KBM-7 (cell line): ENCODE measurements at places on chromosomes 11 and 22.

- DNase-seq = no peak
These were observed 7.2 kb downstream of the TRPT1 start for GRCh38 chr11:64218628-64219353.

DNA sequence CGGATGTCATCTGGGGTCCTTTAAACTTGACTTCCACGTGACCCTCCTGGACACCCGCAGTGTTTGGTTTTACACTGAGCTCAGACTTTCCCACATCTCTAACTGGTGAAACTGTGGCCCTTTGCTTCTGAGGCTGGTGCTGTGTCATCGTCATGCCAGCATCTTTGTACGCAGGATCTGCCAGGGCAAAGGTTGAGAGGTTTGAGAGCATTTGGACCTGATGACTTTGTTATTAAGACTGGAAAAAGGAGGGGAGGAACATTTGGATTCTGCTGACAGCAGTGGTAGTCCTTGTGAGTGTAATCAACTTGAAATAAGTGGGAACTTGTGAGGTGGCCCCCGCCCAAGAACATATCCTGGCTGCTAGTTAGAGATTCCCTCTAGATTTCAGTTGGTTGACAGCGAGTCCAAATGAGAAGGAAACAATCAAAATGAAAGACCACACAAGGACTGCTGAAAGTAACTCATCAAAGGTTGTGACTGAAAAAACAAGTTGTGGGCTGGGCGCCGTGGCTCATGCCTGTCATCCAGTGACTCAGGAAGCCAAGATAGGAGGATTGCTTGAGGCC, 102.5 kb downstream of the KIAA1671 start:
- DNase-seq = no peak

DNA sequence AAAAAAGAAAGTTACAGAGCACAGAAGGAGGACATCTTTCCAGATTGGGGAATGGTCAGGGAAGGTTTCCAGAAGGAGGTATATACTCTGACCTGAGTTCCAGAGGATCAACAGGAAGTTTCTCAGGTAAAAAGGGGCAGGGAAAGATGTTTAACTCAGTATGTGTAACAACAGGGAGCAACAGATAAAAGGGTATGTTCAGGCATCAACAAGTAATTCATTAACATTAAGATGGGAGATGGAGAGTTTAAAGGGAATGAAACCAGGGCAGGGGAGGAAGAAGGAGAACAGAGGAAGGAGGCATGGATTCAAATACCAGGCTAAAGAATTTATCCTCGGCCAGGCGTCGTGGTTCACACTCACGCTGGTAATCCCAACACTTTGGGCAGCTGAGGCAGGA, 2.5 kb upstream of the DENND5A start:
- no peak for DNase-seq

DNA sequence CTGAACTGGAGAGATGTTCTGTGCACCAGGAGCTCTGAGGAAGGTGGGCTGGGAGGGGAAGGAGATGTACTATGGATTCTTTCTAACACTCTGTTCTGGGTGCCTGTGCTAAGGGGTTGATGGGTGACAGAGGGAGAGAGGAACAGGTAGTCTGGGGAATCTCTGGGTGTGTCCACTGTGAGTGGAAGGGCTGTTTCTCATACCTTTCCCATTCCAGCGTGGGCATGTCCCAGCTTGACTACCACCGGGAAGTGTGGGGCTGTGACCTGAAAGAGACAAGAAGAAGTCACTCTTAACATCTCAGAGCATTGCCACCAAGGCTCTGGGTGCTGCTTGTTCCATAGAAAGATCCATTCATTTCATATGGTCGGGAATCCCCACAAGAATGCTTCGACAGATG, 121.9 kb downstream of the FBXO7 start:
- DNase-seq = no peak

GRCh38 chr11:34738237-34738636, 117.3 kb downstream of the EHF start:
- no peak for DNase-seq

GRCh38 chr11:102630598-102631448, 5.7 kb upstream of the MMP20 start:
- DNase-seq = no peak

- no peak for DNase-seq
These were observed 25.1 kb downstream of the SBF2 start for GRCh38 chr11:10268746-10269488.

DNA sequence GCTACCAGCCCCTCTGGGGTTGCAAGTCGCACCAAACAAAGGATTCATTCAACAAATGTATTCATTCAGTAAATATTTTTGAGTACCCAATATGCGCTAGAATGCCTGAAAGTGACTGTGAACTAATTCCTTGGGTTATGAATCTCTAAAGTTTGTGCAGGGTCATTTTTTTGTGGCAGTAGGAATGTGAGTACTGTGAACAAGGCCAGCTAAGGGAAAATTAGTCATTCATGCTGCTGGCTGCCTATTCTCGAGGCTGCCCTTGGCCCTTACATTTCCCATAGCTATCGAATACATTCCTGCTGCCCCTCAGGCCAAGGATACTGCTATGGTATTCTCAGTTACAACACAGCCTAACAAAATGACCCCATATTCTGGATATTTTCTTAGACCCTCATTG, 141.6 kb downstream of the TRPC6 start:
- DNase-seq = no peak

GRCh38 chr11:78350646-78351165, 66.9 kb downstream of the GAB2 start:
- DNase-seq = peak; percentile 94

- DNase-seq = no peak
These were observed 40.1 kb downstream of the DGCR2 start for GRCh38 chr22:19082101-19082500.

GRCh38 chr22:49691256-49691655, 136.4 kb downstream of the BRD1 start:
- DNase-seq = no peak

DNA sequence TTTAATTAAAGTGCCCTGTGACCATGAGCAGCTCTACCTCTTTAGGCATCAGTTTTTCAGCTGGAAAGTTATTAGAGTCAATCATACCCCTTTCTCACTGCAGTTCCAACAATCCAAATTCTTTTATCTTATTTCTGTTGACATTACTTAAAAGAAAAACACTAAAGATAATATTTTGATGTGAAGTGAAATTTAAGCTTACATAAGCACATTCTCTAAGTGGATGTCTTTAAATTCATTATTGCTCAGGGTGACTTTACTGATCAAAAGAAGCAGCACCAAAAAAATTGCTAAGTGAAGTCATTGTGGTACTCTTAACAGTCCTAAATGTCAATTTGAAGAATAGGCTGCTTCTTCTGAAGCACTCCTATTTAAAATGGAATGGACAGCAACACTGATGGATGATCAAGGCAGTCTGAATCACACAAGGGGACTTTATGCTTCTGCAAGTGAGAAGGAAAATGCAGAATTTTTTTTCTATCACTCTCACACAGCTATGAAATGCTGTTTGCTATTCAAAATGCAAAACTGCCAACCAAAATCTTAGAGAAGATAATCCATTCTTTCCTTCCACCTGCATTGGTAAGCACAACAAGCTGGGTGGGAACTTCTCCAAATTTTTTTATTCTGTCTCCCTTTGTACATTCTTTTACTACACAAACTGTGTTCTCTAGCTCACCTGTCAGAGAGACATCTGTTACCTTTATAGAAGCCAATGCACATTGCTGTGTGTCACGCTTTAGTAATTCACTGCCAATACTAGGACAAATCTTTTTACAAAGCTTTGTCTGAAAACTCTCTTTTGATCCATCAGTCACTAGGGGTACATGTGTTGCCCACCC, 179.9 kb downstream of the GRIA4 start:
- DNase-seq = no peak

DNA sequence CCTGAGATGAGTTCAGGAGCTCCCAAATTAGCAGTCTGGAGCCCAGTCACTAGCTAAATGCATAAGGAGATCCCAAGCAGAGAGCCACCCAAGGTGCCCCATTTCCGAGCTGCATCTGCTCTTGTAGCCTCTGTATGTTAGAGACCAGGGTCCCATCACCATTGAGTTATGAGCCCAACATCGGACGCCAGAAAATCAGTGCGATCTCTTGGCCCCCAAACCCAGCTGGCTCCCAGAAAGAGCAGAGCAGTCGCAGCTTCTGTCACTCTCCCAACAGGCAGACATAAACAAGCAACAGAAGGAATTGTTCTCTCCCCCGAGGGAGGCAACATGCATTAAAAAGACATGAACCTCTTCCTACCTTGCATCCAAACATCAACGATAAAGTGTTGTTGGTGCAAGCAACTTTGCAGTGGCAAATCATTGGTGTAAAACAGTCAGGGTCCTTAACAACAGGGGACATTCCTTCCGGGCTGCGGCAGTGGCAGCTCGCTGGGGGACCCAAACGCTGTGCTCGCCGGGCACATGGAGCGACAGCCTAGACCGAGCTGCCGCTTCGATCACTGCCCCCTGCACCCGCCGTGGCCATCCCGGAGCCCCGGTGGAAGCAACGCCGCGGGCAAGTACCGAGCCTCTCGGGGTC, 907.1 kb downstream of the DLG2 start:
- DNase-seq = peak; percentile 36

DNA sequence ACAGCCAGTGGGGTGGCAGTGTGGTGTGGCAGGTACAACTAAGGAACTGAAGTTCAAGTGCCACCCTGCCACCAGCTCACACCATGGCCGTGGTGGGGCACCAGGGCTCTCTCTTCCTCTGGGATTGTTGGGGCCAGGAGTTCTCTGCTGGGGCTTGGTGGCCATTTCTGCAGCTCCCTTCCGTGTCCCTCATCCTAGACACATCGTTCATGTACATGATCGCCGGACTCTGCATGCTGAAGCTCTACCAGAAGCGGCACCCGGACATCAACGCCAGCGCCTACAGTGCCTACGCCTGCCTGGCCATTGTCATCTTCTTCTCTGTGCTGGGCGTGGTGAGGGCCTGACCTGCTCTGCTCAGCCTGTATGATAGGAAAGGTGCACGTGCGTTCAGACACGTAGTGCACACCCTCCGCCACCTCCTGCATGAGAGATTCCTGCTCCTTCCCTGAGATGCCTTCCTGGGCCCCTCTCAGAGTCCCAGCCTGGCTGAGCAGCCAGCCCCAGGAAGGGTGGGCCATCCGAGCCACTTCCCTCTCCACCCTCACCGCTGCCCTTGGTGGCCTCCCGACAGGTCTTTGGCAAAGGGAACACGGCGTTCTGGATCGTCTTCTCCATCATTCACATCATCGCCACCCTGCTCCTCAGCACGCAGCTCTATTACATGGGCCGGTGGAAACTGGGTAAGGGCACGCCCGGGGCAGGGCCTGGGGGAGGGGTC, 7.3 kb upstream of the TAGLN start:
- no peak for DNase-seq

DNA sequence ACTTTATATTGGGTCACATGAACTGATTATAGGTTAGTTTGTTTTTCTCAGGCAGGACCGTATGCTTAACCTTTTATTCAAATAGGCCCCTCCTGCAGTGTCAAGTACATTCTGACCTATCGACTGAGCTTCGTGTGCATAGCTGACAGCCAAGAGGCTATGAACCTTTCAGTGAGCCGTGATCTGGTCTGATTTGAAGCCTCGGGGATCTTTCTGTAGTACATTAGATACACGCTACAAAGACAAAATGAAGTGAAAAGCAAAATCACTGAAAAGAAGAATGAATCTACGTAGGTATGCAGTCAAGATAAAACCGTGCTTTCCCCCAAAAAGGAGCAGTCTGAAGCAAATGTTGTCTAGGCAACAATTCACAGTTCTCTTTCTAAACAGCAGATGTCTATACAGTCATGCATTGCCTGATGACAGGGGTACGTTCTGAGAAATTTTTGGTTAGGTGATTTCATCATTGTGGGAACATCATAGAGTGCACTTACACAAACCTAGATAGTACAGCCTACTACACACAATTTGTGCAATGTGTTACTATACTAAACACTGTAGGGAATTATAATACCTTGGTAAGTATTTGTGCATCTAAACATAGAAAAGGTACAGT, 18.1 kb downstream of the JHY start:
- DNase-seq = no peak

DNA sequence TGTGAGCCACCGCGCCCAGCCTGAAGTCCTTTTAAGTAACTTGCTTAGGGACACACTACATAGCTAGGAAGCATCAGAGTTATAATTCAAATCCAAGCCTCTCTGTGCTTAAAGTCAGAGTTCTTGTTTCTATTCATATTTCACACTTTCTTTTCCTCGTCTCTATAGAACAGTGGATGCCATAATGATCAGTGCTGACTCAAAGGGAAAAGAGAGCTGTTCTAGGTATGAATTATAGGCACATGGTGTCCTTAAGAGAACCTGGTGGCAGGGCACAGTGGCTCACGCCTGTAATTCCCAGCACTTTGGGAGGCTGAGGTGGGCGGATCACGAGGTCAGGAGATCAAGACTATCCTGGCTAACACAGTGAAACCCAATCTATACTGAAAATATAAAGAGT, 400.2 kb upstream of the DDI1 start:
- no peak for DNase-seq

- DNase-seq = peak; percentile 35
These were observed 10.2 kb downstream of the DGKZ start for GRCh38 chr11:46357483-46357936.

DNA sequence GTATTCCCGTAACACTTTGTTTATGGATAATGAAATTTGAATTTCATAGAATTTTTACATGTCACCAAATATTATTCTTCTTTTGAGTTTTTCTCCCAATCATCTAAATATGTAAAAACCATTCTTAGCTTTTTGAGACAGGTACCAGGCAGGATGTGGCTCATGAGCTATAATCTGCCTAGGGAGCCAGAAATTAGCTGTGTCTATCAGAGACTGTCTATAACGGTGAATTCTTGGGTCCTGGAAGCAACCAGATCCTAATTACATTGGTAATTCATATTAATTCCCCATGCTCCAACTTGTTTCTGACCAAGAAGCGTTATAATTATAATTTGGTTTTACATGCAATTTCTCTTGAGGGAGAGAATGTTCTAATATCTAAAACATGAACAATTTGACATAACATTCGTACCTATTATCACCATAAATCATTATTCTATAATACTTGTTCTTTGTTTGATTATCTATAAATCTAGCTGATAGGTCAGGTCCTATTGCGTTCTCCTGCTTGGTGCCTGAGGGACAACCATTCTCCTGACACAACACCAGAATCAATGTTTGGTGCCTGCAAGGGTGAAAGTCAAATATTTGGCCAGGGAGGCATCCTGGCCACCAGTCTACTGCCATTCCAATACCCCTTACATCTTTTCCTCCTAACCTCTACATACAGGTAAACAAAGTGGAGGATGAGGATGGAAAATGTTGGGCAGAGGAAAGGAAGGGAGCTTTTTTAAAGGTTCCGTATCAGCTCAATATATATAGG, 69.9 kb downstream of the RSF1 start:
- no peak for DNase-seq

- DNase-seq = no peak
These were observed 35.3 kb downstream of the GNB1L start for GRCh38 chr22:19819208-19819910.

DNA sequence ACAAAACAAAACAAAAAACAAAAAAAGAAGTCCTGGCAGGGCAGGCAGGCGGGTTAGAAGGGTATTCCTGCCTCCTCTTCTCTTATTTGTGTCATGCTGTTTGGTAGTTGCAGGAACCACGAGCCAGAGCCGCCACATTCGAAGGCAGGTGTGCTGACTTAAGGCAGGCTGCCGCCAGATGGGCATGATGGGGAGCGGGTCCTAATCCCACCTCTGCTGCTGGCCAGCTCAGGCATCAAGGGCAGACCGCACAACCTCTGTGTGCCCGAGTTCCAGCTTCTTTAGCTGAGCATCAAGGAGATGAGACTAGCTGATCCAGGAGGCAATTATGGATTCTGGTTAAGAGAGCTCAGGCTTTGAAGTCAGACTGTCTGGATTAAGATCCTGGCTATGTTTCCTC, 12.1 kb downstream of the OAF start:
- no peak for DNase-seq
